ENCODE measurements at places on chromosomes 6 and 20.

DNA sequence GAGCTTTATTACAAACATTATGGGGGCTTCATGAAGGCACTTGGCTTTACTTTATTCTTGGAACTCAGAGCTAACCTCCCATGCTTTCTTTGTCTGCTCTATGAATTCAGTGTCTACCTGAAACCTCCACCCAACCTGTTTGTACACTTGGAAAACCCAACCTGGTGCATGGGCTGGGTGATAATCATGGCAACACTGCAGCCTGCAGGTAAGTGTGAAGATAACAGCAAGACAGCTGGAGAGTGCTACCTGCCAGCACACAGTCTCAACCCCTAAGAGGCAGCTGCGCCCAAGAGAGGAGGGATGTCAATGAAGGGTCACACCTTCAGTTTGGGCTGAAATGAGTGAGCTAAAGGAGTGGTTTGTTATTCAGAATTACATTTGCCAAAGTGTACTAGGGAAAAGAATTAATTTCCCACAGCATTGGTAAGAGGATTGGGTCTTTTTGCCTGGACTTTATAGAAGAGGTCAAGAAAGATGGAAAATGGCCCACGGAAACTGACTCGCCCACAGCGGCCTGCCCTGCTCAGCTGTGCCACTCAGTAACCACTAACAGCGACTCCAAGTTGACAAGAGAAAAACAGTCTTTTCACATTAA, 24.4 kb downstream of the FOXQ1 start:
- DNase-seq, result no peak

DNA sequence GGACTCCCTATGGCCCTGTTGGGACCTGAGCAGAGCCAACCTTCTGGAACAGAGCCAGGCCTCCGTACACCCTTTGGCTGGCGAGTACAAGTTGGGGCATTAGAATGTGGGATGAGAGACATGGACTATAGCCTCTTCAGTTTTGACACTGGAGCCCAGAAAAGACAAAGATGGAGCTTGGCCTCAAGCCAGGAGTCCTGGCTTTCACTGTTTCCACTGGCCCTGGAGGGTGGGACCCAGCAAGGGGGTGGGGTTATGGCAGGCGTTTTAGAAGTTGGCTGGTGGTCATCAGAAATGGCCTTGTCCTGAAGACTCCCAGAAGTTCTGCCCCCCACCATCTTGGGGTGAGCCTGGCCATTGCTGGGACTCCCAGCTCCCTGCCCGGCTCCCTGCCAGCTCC, 21.8 kb downstream of the ITPR3 start:
- DNase-seq, result no peak

DNA sequence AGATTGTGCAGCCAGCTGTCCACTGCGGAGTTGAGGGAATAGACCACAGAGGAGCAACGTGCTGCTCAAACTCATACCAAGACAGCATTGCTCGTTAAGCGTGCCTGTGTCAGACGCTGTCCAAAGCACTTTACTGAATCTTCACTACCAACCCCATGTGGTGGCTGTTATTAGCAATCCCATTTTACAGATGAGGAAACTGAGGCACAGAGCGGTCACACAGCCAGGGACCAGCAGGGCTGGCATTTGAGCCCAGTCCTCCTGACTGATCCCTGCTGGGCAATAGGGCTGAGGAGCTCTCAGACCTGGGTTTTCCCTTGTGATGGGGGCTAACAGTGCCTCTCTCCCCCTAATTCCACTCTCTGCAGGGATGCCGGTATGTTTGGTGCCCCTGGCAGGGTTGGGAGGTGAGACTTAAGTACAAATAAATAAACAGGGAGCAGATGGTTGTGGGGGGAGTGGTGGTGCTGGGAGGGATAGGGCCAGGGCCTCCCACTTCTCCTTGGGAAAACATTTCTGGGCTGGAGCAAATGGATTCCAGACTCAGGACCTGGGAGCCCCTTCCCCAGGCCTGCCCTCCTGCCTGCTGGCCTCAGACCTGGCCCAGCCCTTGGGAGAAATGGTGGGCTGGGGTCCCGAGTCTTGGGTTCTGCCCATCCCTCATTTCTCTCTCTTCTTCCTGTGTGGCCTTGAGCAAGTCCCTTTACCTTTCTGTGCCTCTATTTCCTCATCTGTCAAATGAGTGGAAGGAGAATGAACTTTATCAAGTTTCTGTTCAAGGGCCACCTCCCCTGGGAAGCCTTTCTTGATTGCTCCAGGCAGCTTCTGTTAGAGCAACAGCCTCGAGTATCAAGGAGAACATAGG, 17.7 kb downstream of the SRXN1 start:
- no peak for DNase-seq

DNA sequence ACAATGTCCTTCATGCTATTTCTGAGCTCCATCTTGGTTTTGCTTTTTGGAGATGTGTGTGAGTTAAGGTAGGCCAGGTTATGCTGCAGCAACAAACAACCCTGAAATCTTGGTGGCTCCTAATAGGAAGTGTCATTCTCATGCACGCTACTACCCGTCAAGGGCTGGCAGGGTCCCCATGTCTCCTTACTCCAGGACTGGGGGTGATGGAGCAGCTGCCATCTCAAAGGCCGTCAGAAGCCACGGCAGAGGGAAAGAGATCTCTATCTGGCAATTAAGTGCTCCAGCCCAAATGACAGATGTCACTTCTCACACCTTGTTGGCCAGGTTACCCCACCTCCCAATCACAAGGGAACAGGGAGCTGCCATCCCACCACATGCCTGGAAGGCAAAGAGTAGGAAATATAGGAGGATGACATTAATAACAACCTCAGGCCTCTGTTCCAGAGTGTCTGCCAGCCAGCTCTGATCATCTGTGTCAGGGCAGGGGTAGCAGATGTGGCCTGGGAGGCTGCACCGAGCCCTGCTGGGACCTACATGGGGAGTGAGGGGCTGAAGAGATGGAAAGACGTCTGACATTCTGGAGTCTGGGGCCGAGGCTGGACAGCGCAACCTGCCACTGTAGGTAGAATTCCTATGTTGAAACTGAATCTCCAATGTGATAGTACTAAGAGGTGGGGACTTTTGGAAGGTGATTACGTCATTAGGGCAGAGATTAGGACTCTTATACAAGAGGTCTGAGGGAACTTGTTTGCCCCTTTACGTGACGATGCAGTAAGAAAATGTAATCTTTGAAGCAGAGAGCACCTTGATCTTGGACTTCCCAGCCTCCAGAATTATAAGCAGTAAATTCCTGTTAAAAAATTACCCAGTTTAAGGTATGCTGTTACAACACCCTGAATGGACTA, 4.8 kb upstream of the SDCBP2 start:
- DNase-seq, result no peak

DNA sequence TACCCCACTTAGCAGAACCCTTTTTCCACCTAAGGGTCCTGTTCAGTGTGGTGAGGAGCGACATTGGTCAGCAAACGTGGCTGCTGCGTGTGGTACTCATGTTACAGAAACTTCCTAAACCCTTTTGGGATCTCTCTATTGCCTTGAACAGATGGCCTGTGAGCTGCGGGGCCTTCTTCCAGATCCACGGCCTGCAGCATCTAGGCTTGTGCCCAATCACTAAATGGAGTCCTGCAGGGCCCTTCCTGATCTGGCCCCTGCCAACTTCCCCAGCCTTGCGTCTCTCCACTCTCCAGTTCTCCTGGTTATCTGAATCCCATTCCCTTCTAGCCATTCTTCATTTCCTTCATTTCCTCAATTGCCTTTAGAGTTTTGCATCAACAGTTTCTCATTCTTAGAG, 85.6 kb downstream of the PDE7B start:
- no peak for DNase-seq

DNA sequence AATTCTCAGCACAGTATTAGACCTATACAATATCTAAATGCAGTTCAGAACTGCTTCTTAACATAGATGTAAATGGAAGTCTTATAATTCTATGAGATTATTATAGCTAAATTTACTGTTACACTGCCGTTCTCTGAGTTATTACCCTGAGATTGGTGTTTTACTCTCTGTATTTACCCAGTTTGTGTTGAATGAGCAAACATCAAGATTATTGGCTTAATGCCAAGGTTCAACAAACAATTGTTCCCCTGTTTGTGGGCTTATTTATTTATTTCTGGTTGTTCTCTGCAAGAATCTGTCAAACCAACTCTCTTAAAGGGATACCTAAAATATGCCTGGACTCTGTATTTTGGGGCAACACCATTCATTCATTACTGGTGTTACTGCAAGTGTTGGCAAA, 5.2 kb upstream of the STMND1 start:
- peak; percentile 30 for DNase-seq

DNA sequence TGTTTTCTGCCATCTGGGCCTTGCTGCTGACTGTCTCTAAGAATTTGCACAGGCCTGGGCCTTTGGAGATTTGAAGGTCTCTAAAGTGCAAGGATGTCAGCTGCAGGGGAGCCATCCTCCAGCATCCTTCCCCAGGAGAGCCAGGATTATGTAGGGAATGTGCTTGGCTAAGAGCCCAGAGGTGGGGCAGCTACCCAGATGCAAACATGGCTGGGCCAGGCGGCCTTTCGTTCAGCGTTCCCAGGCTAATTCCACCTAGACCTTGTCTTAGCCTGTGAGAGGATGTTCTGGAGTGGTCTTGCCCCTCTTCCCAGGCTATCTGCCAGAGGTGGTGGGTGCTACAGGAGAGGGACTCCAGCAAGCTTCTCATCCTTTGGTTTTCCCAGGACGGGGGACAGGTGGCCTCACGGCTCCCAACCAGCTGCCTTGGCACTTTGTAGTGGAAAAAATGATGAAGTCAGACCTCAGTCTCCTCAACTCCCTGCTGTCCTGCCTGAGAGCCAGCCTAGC, 7.7 kb upstream of the PTGIS start:
- no peak for DNase-seq

- no peak for DNase-seq
Measured at GRCh38 chr6:4017834-4018170, 61.1 kb downstream of the FAM217A start.

Measured in hypothalamus (tissue), 51 donors.